ENCODE measurements at places on chromosomes 2 and 18.

- no peak for DNase-seq
These were observed 86.6 kb upstream of the ZFP36L2 start for GRCh38 chr2:43312755-43313641.

DNA sequence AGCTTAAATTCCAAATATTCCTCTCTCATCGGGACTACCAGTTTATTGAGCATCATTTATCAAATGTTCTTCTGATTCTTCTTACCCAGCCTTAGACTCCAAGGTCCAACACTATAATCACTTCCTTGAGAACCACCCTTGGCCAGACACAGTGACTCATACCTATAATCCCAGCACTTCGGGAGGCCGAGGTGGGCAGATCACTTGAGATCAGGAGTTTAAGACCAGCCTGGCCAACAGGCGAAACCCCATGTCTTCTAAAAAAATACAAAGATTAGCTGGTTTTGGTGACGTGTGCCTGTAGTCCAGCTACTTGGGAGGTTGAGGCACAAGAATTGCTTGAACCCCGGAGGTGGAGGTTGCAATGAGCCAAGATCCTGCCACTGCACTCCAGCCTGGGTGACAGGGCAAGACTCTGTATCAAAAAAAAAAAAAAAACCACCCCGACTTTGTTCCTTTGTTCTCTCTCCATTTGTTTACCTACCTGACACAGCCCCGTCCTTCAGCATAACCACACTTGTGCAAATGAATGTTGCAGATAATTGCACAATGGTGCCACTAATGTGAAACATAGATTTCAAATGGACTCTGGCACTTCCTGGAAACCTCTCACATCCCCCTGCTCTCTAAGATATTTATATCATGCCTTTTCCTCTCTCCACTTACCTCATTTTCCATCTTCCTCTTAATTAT, 38.9 kb upstream of the LPIN2 start:
- no peak for DNase-seq

GRCh38 chr18:6625481-6625880, 104.0 kb upstream of the ARHGAP28 start:
- DNase-seq, result no peak

DNA sequence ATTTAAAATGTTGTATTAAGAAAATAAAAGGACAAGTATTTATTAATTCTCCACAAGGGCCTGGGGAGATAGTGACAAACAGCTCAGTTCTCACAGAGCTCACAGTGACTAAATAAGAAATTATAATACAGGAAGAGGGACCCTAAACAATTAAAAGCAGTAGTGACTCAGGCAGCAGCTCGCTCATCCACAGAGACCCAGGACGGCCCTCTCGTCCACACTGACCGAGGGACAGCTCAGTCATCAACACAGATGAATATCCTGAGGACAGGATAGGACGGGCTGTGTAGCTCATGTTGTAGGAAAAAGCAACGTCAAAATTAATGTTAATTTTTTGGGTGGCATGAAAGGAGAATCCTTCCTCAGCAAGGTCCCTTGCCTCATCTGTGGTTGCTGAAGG, 44.1 kb downstream of the PARD6G start:
- DNase-seq, result no peak

GRCh38 chr18:6837904-6838303, 108.4 kb downstream of the ARHGAP28 start:
- DNase-seq, result no peak

DNA sequence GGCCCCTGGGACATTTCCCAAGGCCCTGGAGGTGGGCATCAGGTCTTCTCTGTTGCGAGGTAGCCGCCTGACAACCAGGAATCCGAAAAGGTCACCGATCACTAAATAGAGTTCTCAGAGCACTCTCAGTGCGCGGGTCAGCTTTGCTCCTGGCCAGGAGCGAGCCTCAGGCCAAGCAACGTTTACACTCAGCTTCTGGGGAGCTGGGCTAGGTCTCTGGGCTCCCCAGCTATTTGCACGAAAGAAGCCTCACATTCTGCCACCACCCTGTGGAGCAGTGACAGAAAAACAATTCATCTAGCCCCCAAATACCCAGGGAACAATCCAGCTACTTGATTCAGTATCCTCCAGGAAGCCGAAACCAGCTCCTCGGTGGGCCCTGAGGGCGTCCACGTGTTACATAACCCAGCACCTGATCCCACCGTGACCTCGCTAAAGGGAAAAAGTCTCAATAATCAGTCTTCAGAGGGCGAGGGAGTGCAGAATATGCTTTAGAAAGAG, 3.3 kb downstream of the SH3BP4 start:
- no peak for DNase-seq

DNA sequence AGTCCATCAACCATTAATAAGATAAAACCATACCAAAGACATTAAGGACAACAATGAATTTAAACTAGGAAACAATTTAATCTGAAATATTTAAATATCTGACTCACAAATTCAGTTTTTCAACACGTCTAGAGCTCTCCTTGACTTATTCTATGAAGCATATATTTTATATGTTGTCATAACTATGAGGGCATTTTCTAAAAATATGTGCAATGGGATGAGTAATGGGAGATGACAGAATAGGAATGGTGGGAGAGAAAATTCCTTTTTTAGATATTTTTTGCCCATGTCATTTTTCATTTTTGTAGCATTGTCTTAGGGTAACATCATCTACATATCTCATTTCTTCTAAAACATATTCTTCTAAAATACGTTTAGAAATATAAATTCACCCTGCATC, 79.2 kb upstream of the CDH2 start:
- DNase-seq, result no peak

DNA sequence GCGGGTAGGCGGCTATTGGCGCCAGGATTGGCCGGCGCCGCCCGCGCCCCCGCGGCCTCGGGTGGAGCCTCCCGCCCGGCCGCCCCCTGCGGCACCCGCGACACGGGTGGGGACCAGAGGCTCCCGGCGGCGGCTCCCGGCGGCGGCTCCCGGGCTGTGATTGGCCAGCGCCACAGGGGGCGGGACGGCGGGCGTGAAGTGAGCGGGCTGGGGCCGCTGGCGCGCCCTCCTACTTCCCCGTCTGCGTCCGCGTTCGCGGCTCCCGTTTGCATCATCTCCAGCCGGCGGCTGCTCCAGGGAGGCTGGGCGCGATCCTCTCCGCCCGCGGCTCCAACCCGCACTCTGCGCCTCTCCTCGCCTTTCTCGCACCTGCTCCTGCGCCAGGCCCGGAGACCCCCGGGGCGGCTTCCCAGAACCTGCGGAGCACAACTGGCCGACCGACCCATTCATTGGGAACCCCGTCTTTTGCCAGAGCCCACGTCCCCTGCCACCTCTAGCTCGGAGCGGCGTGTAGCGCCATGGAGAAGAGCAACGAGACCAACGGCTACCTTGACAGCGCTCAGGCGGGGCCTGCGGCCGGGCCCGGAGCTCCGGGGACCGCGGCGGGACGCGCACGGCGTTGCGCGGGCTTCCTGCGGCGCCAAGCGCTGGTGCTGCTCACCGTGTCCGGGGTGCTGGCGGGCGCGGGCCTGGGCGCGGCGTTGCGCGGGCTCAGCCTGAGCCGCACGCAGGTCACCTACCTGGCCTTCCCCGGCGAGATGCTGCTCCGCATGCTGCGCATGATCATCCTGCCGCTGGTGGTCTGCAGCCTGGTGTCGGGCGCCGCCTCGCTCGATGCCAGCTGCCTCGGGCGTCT, at the start of gene SLC1A4:
Gene SLC1A4 (plus strand): TSS at position 274 of the 856 bp plus-strand sequence. CDS start 245 bp downstream, at position 519.
- DNase-seq, result peak; percentile 80

- DNase-seq, result peak; percentile 57
These were observed 18.1 kb downstream of the LPIN2 start for GRCh38 chr18:2994603-2995432.

DNA sequence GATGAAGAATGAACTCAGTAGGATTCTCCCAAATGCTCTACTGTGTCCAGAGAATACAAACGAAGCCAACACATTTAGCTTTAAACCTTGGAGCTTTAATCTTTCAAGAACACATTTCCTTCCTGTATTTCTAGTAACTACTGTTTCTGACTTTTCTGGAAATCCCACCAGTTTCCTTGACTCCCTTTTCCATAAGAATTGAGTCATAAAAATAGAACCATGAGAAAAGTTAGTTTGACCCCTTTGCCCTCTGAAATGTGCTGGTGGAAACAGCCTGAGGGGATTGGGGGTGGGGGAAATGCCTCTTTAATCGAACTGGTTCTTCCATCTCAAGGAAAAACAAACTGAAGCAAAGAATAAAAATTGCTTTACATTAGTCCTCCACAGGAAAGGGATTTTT, 123.9 kb downstream of the TMEM17 start:
- DNase-seq, result no peak

DNA sequence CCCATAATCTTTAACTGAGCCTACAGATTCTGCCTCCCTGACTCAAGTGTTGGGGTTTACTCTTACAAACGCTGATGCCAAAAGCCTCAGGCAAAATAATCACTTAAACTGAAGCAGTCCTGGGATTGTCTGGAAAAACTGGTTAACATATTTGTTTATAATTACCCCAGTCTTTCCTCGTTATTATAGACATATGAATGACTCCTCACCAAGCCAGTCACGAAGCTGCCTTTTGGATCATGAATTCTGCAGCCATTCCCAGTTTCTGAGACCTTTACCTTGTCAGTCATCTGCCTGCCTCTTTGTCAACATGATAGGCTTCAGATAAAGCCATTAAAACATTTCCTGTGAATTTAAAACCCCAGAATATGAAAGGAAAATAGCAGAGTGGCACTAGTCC, 46.4 kb downstream of the MREG start:
- DNase-seq, result no peak

GRCh38 chr2:173149491-173149890, 73.8 kb downstream of the MAP3K20 start:
- DNase-seq, result peak; percentile 12

DNA sequence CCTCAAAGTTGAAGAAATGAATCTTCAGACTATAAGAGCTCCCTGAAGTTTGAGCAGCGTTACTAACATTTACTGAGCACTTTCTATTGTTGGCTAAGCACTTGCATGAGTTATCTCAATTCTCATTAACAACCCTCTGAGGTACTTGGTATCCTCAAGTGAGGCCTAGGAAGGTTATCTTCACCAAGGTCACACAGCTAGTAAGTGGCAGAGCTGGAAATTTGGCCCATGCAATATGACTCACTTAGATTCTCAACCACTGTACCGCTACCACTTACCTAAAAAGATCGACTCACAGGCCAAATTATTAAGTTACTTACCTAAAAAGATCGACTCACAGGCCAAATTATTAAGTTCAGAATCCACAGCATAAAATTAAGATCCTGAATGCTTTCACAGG, 8.7 kb upstream of the METAP1D start:
- no peak for DNase-seq

- DNase-seq, result no peak
These were observed 68.3 kb upstream of the RASGRP3 start for GRCh38 chr2:33408109-33408508.

GRCh38 chr2:128477026-128477820, 158.6 kb upstream of the HS6ST1 start:
- DNase-seq, result no peak

DNA sequence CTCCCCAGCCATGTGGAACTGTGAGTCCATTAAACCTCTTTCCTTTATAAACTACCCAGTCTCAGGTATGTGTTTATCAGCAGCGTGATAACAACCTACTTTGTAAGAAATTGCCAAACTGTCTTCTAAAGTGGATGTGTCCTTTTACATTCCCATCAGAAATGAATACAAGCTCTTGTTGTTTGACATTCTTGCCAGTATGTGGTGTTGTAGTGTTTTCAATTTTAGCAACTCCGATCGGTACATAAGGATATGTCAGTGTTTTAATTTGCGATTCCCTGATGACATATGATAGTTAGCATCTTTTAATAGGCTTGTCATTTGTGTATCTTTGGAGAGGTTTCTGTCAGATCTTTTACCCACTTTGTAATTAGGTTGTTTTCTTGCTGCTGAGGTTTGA, 1156.3 kb upstream of the CRIM1 start:
- DNase-seq, result no peak

DNA sequence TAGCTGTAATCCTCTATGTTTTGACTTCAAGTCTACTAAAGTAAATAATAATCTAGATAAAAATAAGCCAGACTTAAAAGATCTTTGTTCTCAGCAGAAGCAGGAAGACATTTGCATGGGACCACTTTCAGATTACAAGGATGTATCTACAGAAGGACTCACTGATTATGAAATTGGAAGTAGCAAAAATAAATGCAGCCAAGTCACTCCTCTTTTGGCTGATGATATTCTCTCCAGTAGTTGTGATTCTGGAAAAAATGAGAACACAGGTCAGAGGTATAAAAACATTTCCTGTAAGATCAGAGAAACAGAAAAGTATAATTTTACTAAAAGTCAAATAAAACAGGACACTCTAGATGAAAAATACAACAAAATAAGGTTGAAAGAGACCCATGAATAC, 338.4 kb downstream of the ZNF804A start:
- DNase-seq, result no peak

DNA sequence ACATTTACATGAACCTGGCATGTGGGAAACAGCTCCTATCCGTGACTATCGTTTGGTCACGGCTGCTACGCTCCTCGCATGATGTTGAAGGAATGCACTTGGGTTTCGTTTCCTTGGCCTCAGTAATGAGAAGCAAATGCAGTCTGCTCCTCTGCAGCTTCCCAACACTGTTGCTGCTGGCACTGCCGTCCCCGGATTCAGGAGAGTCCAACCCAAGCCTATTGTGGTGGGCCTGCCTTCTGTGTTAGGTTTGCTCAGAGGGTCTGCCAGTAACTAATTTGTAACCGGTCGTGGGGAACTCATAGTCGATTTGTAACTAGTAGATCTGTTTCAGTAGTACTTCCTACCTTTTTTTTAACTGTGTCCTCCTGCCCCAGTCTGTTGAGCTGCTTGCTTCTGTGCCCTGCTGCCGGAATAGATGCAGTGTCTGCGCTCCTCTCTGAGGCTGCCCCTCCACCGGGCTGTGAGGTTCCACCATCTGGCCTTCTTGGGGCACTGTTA, 58.4 kb downstream of the WDSUB1 start:
- DNase-seq, result no peak

GRCh38 chr2:122590524-122590923, 835.1 kb downstream of the TSN start:
- DNase-seq, result no peak

- DNase-seq, result no peak
These were observed 50.8 kb upstream of the ITGA6 start for GRCh38 chr2:172376505-172377125.

DNA sequence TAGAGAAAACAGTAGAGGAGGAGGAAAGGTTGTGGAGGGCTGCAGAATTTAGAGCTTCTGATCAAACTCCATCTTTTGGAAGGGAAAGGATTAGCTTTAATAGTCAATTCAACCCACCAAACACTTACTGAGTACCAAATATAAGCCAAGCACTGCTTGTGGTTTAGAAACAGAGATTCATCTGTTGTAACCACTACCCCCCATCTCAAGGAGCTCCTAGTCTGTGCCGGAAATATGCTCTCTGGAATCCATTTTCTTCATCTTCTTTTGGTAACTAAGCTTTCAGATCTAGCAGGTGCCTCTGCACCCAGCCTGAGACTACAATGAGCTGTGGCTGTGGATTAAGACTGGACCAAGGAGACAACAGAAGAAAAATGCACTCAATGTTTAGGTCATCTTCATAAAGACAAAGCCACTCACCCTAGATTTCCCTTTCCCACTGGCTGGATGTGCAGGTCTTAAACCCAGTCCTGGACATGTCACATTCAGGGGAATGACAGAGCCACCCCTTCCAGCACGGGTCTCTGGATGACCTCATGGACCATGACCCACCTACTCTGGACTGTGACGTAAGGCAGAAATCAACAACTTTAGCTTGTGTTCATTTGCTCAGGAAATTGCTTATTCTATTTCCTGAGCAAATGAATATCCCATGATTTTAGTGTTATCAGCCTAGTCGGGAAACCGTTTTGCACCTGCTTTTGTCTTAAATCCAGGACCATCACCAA, 52.9 kb downstream of the EPB41L3 start:
- no peak for DNase-seq

GRCh38 chr2:138537170-138537915, 35.8 kb downstream of the SPOPL start:
- no peak for DNase-seq
